ENCODE measurements at places on chromosomes 6 and 20. TPM values are rescaled to one million over a fixed set of nuclear protein-coding genes. Genes with fewer than 3 reads are reported as not detected.
A peak's percentile ranks its signal among the peaks of the same experiment; 100 is the strongest.

Gene TMEM74B
- 0.65 TPM for total RNA-seq

Gene IPCEF1
- total RNA-seq = not detected

Gene TP53TG5
- total RNA-seq = not detected

Gene OPRL1
- 3.5 TPM for total RNA-seq

Gene NR2E1
- not detected for total RNA-seq

Gene EMILIN3
- total RNA-seq = 0.46 TPM

Gene CMTR1
- 30.2 TPM for total RNA-seq

Gene CARMIL1
- total RNA-seq = 16.4 TPM

Gene SAPCD1
- 2.4 TPM for total RNA-seq

Gene SSTR4
- total RNA-seq = not detected

DNA sequence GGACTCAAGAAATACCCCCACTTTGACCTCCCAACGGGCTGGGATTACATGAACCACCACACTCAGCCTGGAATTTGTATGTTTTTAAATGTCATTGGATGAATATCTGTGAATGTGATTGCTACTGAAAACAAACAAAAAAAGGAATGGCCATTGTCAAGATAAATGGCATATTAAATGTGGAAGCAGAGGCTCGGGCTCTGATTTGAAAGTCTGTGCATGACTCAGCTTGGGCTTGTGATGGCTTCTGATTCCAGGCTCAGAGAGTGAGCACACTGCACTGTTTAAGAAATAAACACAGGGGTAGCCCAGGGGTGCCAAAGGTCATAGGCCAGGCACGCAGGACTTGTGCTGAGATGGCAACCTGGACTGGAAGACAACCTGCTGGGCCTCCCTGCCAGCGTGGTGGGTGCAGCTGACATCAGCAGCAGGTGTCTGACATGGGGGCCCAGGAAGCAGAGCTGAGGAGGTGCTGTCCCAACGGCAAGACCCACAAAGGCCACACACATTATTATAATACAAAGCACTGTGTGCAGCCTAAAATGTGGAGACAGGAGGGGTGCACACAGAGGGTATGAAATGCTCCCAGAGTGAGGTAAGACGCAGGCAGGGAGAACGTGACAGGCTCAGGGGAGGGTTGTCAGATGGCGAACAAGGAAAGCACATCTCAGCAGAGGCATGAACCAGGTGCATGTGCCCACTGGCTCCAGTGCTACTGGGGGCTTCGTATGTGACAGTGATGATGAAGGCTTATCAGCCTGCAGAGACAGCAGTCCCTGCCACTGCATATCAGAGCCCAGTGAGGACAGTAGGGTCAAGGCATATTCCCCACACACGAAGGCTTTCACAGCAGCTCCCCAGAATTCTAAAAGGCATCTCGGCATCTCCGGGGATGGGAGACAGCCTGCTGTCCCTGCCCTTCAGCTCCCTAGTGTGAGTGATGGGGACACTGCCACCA, 169.4 kb downstream of the SYNDIG1 start:
- no peak for DNase-seq

DNA sequence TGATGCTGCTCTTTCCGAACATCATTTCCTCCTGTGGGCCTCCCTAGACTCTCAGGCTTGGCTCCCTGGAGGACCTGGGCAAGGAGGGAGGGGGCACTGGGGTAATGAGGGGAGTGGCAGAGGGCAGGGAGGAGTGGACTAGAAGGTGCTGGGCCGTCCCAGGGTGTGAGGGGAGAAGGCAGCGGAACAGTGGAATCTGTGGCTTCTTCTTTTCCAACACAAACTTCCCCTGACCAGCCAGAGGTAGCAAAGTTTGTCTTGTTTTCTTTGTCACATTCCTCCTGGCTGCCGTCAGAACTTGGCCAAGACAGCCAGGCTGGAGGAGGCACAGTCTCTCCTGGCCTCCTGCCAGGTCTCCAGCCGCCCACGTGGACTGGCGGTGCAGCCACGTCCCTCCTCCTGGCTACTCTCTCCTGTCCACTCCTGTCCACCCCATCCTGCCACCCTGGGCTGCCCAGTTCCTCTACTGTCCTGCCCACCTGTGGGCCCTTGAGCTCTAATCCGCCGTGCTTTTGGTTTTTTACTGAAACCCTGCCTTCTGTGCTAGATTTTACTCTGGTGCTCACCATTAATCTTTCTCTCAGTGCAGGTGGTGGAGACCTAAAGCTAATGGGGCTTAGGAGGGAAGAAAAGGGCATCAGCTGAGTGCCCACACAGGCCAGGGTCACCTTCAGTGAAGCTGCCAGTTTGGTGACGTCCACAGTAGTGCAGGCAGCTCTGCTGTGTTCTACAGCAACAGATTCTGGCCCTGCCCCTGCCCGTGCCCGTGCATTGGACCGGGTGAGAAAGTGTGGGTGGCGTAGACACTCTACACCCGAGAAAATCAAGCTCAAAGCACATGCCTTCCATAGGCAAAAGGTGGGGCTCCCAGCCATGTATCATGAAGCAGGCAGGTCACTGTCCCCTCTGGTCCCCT, 2.8 kb upstream of the CDSN start:
- no peak for DNase-seq

GRCh38 chr6:25062070-25062811, 126.5 kb upstream of the RIPOR2 start:
- no peak for DNase-seq

DNA sequence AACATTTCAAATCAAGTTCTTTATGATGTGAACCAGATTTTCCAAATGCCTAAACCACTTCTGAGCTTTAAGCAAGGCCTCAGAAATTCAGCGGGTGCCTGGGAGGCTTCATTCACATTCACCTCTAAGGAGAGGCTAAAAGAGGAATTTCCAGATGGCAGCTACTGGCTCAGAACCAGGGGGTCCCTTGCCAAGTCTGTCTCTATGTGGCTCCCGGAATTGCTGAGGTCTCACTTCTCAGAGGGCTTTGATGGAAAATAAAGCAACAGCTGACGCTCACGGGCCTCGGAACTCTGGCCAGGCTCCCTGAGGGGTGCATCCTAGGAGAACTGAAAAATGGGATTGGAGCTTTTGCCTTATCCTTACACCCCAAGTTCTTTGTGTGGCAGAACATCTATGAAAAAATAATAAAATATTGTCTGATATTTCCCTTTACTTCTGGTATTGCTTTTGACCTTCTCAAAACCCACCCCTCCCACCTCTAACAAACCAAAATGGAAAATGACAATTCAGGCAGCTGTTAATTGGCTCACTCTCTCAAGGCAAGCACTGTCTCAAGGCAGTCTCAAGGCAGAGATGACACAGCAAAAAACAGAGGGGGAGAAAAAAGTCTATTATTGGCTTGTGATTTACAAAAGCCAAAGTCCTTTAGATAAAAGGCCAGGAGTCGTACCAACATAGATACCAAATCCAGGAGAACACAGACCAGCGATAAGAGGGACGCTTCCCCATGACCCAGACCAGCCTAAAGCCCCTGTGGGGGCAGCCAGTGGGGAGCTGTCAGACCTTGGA, 21.8 kb upstream of the LRRN4 start:
- no peak for DNase-seq

DNA sequence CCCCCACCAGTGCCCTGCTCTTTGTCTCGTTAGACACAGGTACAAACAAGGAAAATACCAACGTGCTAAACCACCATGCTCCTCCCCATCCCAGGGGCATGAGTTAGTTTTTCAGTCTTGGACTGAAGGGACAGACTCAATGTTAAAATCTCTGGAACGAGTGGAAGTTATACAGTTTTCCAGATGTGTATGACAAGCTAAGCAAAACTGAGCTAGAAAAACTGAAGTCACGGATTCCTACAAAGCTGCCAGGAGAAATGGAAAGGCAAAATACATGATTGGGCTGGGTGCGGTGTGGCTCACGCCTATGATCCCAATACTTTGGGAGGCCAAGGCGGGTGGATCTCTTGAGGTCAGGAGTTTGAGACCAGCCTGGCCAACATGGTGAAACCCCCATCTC, 34.3 kb upstream of the QKI start:
- no peak for DNase-seq

- no peak for DNase-seq
These were observed 8.8 kb downstream of the SLC22A16 start for GRCh38 chr6:110467566-110468140.

- DNase-seq = no peak
These were observed 677.6 kb downstream of the KIF16B start for GRCh38 chr20:15895560-15896084.

DNA sequence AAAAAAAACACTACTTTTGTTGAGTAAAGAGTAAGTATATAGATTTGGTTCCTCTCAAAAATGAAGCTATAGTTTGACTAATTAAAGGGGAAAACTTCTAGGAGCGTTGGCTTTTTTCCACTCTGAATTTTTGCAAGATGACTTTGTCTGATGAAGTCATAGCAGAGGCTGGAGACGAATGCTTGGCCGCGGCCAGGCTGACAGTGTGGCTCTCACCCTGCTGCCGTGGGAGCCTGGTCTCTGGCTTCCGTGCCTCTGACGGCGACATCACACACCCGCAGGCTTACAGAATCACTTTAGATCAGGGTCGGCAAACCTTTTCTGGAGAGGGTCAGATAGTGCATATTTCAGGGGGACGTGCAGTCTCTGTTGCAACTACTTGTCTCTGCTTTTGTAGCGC, 145.0 kb downstream of the PHACTR3 start:
- peak; percentile 50 for DNase-seq

DNA sequence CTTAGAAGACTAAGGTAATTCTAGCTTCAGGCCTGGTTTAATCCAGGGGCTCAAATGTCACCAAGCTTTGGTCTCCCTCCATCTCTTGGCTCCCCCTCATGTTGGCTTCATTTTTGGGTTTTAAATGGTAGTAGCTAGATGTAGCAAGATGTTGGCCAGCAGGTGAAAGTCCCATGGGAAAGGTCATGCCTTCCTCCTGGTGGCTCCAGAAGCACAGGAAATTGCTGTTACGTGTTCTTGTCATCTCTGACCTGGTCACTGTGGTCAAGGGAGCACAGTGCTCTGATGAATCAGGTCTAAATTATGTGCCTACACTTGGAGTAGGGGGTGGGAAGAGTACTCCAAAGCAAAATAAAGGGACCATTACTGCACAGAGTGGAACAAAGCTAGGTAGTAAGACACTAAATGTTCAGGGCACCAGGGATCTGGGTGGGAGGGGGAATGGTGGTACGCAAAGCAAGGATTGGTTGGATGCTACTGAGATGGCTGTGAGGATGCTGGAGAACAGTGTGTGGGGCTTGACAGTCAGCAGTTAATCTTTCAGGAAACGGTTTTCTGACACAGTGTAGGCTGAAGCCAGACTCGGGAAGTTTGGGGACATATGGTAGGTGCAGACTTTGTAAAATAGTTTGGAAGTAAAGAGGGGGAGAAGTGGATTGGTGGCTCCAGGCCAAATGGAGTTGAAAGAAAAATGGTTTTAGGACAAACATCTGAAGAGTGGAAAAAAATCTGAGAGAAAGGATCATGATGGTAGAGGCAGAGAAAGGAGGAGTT, 30.1 kb downstream of the CDS2 start:
- DNase-seq = no peak

- no peak for DNase-seq
These were observed 301.2 kb downstream of the ADGRG6 start for GRCh38 chr6:142602972-142603371.

DNA sequence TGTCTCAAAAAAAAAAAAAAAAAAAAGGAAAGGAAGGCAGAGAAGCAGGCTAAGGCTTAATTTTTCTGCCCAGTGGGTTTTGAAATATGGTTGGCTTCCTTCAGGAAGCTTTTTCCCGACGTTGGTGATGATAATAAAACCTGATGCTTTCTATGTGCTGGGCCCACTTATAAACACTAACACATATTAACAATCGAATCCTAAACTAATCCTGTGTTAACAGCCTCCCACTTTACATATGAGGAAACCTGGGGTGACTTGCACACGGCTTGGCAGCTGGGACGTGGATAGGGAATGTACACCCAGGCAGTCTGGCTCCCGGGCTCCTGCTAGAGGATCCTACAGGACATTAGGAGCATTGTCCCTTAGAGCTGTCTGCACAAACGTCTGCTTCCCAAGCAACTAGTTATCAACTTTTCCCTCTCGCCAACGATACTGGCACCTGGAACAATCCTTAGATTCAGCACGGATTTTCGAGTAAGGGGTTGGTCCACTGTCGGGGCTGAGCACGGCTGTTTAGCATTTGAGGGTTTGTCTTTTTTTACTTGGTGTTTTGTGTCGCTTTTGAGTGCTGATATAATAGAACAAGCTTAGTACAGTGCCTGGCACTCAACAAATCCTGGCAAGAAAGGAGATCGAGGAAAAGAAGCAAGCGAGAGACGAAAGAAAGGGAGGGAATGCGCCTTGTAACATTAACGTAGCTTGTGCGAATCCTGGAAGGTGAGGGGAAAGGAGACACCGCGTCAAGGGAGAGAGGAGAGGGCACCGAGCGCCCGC, 622 bp upstream of the KIZ start:
- DNase-seq = no peak

GRCh38 chr6:114390176-114390575, 47.4 kb upstream of the HS3ST5 start:
- DNase-seq = no peak

- peak; percentile 28 for DNase-seq
These were observed 27.4 kb upstream of the PCMTD2 start for GRCh38 chr20:64228086-64228653.

- DNase-seq = no peak
These were observed 858 bp downstream of the FAM83D start for GRCh38 chr20:38926934-38927616.

- no peak for DNase-seq
These were observed 38.7 kb upstream of the SLC22A2 start for GRCh38 chr6:160297310-160297709.

DNA sequence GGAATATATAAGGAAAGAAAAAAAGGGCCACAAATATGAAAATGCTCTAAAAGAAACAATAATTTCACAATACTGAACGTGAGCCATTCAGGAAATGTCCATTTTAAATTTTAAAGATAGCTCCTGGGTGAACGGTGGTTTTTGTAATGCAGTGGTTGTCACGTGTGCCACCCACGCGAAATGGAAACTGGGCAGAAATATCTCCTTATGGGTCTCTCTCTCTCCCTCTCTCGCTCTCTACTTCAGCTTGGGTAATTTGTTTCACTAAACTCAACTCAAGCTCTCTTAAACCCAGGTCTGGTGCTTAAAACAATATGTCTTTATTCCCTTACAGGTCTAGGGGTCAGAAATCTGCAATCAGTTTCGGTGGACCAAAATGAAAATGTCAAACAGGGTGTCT, 150.8 kb downstream of the OR2B2 start:
- no peak for DNase-seq

- DNase-seq = no peak
These were observed 191.6 kb downstream of the DST start for GRCh38 chr6:56450882-56451739.

- no peak for DNase-seq
These were observed 68.1 kb upstream of the TXNDC5 start for GRCh38 chr6:7978736-7979135.

- DNase-seq = peak; percentile 63
These were observed 90.6 kb upstream of the BHLHE23 start for GRCh38 chr20:63097336-63097831.

GRCh38 chr6:6494677-6495076, 93.8 kb upstream of the LY86 start:
- no peak for DNase-seq

Measured in chondrocyte (in vitro differentiated cells).